ENCODE measurements at places on chromosomes 16 and 17. TPM values are rescaled to one million over a fixed set of nuclear protein-coding genes. Genes with fewer than 3 reads are reported as not detected.

CCL7 gene
- 0.72 TPM for total RNA-seq

MT1A gene
- total RNA-seq, result 10.2 TPM

TEKT3 gene
- total RNA-seq, result 0.45 TPM

TEDC2 gene
- 2.4 TPM for total RNA-seq

RPUSD1 gene
- total RNA-seq, result 17.3 TPM

DNA sequence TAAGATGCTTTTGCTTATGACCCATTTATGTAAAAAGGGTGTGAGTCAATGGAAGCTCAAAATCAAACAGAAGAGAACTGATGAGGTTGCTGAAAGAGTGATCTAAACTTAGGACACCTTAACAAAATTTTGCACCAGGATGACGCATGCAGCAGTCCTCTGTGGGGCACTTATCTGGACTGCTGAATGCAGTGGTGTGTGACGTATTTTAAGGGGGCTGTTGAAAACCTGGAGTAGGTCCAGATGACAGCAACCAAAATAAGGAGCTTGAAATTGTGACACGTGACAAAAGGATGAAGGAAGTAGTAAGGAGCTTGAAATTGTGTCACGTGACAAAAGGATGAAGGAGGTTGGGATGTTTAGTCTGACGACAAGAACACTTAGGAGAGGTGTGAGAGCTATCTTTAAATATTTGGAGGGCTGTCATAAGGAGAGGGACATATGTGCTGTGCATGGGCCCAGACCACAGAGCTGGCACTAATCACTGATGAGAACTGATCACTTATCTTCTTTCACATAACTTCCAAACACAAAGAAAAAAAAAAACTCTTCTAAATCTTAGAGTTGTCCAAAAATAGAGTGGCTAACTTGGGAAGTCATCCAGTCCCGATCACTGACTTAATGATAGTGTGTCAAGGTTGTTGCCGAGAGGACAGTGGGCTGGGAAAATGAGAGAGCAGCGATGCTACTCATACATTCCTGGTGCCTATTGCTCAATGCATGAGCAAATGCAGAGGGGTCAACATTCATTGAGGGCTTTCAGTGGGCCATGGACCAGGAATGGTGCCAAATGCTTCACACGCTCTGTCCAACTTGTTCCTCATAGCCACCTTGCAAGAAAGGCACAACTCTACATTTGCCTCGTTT lies 264.2 kb upstream of the ZFHX3 start:
- DNase-seq, result no peak

DNA sequence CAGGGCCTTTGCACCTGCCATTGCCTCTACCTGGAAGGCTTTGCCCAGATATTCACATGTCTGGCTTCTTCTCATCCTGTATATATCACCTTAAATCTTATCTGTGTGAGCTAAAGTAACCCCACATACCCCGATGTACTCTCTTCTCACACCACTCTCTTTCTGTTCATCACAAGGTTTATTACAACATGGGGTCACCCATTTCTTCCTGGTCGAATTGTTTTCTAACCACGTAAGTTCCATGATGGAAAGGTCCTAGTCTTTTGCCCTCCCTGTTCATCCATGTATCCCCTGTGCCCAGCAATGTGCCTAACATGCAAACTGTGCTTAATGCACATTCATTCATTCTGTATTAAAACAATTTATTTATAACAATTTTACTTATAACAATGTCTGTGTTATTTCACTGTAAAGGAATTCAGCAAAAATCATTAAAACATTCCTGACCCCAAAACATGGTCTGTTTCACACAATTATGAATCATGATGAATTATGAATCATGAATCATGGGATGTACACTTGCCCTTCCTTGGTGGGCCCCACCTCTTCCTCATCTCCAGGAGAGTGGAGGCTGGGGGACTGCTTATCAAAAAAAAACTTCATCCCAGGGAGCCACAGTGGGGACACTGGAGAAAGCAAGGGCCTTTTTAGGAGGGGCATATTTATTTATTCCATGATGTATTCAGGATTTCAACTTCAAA lies 336.4 kb downstream of the GRIN2A start:
- DNase-seq, result no peak

DNA sequence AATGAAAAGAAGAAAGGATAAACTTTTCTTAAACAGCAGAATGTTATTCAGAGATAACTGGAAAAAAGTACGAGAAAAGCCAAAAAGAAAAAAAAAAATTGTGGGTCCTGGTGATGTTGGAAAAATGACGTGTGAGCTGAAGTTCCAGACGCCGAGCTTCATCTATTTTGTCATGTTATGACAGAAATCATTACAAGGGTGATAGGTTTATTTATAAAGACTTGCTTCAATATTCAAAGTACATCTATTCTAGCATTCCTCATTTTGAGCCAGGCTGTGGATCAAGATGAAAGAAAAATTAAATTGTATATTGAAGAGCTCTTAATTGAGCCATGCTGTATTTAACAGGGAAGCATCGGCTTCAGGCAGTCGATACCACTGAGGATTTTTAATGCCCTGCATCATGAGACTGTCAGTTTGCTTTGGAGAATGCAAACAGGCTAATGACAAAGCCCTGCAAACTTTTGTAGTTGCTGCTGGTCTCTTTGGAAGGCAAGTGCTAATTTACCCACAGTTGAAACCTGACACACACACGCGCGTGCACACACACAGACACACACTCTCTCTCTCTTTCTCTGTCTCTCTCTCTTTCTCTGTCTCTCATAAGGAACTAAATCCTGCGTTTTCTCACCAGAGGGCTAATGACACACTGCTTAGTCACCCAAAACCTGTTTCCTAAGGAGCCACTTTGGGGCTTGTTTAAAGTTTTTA lies 110.7 kb downstream of the WWOX start:
- DNase-seq, result no peak

- no peak for DNase-seq
Measured at GRCh38 chr17:21272250-21272649, 12.3 kb upstream of the MAP2K3 start.

- no peak for DNase-seq
Measured at GRCh38 chr17:53134548-53134947, 688.2 kb upstream of the KIF2B start.

GRCh38 chr17:37039269-37039668 lies 90.5 kb downstream of the AATF start:
- no peak for DNase-seq

GRCh38 chr17:19703106-19703827 lies 13.1 kb downstream of the SLC47A2 start:
- no peak for DNase-seq

- no peak for DNase-seq
Measured at GRCh38 chr16:8697965-8698364, 23.5 kb downstream of the ABAT start.

- DNase-seq, result no peak
Measured at GRCh38 chr17:41633556-41634199, 9.3 kb upstream of the KRT17 start.

DNA sequence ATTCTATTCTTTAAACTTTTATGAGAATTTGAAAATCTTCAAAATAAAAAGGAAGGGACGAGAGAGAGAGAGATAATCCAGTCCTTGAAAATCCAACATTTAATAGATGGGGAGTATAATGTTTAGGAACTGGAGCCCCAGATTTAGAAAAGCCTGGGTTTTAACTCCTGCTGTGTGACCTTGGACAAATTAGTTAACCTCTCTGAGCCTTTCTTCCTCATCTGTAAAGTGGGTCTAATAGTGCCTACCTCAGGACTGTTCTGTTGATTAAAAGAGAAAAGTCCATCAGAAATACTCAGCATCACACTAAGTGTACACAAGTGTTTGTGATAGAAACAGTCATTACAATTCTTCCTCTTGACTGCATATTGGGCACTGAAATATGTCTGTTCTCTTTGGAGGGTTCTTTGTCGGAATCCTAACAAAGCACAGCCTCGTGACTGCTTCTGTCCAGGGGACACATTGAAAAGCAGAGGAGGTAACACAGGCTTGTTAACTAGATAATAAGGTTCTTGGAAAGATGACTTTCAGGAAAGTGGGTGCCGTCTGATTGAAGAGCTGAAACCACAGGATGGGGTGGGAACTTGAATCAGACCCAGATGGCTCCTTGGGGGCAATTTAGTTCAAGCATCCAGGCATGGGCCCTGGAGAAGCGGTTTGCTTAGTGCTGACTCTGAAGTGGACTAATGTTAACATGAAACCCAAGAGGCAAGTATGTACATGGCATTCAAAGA lies 128.2 kb downstream of the CLEC16A start:
- no peak for DNase-seq

DNA sequence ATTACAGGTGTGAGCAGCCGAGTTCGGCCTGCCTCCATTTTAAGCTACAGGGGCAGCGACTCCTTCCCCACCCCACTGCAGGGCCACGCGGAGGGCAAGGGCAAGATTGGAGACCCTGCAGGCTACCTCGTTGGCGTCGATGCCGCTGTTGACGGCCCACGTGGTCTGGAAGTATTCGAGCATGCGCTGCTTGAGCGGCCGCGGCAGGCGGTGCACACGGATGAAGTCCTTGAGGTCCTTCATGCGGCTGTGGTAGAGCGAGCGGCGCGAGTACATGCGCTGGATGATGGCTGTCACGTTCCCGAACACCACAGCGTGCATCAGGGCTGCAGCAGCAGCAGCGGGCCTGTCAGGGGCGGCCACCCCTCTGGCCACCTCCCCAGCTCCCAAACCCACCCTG lies 11.6 kb downstream of the KCNH4 start:
- DNase-seq, result no peak

DNA sequence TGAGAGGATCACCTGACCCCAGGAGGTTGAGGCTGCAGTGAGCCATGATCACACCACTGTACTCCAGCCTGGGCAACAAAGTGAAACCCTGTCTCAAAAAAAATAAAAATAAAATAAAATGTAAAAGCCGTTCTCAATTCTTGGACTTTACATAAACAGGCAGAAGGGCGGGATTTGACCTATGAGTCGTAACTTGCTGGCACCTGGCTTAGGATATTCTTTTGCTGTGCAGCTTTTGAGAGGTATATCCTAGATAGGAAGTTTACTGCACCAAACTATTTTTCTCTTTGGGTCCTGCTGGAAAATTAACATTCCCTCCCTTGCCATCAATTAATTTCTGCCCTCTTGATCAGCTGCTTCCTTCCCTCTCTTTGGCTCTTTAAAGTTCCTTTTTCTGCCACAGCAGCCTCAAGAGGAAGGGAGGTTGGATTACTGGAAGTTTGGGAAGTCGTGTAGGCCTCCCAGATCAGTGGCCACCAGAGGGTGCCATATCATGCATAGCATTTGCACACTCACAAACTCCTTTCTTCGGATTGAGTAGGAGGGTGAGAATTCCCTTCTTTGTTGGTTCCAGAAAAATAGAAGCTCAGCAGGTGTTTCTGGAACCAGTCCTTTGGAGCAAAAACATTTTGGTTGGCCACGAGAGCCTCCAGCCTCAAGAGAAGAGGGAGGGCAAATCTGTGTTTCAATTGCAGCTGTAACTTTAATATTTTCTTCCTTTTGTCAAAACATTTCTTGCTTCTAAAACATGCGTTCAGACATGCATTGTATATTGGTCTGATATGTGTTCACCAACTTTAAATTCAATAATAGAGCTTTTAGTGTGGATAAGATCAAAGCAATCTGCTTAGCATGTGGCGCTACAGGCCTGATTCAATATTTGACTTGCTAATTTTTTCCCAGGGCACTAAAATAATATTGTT lies 147.3 kb downstream of the CCDC182 start:
- DNase-seq, result peak; percentile 72

Measured in colonic mucosa (tissue), 4 donors.